ENCODE measurements at places on chromosomes 1 and 21.

DNA sequence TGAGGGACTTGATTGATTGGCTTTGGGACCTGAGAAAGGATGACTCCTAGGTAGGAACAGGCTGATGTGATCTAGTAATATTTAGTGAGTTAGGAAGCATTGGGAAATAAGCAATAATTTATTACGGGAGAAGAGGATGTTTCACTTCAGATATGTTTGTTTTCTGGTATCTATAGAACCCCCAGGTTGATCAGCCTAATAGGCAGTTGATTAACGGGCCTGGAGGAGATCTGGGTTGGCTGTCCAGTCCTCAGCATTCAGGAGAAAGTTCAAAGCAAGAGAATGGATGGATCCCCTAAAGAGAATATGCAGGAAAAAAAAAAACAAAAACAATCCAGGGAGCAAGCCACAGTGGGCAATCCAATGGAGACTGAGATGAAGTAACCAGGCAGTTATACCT, 48.2 kb upstream of the AKT3 start:
- peaks cover 5% of the 10 kb centered on the region for H3K27me3 ChIP-seq
- no peak overlapping the region for H3K27ac ChIP-seq
- no peak overlapping the region for H3K4me3 ChIP-seq

GRCh38 chr1:111911776-111912515, 77.5 kb downstream of the KCND3 start:
- DNase-seq: no peak
- H3K27me3 ChIP-seq: no peaks in the 10 kb centered on the region
- no peaks in the 10 kb centered on the region for H3K4me1 ChIP-seq
- H3K27ac ChIP-seq: no peak overlapping the region

DNA sequence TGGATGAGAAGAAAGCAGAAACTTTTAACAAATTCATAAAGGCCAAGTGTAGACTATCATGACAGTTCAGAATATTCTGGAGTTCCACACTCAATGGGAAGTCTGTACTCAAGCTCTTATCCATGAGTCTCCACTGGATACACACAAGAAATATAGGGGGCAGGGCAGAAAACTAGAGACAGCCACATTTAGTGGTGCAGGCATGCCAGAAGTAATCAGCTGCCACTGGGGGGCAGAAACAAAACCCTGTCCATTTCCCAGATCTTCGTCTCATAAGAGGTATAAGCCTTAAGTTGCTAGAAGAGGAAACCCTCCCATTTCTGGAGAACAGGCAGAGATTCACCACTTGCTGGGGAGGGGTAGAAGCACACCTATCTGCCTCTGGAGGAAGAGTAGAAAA, 166.8 kb upstream of the GALNT2 start:
- no peaks in the 10 kb centered on the region for H3K27me3 ChIP-seq
- no peaks in the 10 kb centered on the region for H3K4me1 ChIP-seq
- no peak for DNase-seq
- no peaks in the 10 kb centered on the region for H3K36me3 ChIP-seq

DNA sequence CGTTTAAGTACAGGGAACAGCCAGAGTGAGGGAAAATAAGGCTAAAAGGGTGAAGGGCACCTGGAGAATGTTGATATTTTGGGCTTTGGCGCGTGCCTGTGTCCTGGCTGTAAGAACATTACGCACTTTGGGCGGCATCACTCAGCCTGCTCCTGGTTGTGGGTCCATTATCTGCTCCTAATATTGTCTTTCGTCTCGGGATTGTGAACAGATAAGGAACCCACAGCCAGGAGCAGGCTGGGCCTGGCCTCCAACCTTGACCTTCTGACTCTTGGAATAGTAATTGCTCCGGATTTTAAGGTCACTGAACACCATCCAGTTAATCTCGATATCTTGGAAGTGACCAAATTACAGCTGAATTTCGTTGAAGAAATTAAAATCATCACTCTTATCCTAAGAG, 61.9 kb downstream of the TCP10L start:
- no peaks in the 10 kb centered on the region for H3K27me3 ChIP-seq
- DNase-seq: no peak
- no peak overlapping the region for H3K4me3 ChIP-seq
- no peaks in the 10 kb centered on the region for H3K4me1 ChIP-seq
- no peaks in the 10 kb centered on the region for H3K36me3 ChIP-seq

DNA sequence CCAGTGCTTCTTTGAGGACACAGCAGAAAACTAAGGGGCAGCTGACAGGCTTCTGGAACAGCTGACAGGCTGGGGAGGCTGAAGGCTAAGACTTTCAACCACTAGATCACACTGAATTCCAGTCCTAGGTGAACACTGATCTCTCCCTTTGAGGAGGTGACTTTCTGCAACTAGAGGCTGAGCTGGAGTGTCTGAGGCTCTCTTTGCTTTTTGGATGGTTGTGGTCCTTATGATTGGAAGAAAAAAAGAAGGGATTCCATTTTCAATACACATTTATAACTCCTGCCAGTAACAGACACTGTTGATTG, 1.4 kb downstream of the IL6R start:
- no peaks in the 10 kb centered on the region for H3K4me1 ChIP-seq
- no peaks in the 10 kb centered on the region for H3K36me3 ChIP-seq
- H3K27me3 ChIP-seq: no peaks in the 10 kb centered on the region
- H3K27ac ChIP-seq: peak overlapping the region; percentile 98
